Amygdala (tissue), 56 donors: ENCODE measurements at places on chromosomes 5 and 9.
A peak's percentile ranks its signal among the peaks of the same experiment; 100 is the strongest.

GRCh38 chr5:177500685-177501522 lies 3.5 kb upstream of the PDLIM7 start:
- peak; percentile 73 for DNase-seq

GRCh38 chr5:91142386-91142785 lies 240.7 kb downstream of the ARRDC3 start:
- no peak for DNase-seq

DNA sequence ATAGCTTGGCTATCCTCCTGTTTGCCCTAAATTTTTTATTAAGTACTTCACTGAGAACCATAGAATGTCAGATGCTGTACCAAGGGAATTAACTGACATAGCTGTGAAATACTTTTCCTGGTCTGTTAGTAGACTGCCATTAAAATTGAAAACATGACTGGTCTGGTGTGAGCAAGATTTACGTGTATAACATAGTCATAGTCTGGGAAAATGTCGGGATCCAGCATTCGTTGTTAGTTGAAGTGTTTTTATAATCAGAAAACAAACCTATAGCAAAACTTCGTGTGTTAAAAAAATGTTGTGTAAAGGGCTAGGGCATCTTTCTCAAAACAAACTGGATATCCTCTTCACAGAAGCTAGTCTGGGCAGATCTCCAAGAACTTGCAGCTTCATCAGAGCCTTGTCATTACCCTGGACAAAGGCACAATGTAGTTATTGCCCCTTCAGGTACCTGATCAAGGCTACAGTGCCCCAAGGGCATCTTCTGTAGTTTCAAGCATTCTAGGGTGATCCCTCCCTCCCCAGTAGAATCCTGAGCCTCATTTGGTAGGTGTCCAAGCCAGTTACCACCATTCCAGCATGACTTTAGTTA lies 454.2 kb upstream of the SGCD start:
- DNase-seq, result no peak

GRCh38 chr5:160445132-160445531 lies 23.5 kb downstream of the PTTG1 start:
- no peak for DNase-seq

GRCh38 chr9:8674536-8674935 lies 875.0 kb upstream of the DMAC1 start:
- DNase-seq, result no peak

DNA sequence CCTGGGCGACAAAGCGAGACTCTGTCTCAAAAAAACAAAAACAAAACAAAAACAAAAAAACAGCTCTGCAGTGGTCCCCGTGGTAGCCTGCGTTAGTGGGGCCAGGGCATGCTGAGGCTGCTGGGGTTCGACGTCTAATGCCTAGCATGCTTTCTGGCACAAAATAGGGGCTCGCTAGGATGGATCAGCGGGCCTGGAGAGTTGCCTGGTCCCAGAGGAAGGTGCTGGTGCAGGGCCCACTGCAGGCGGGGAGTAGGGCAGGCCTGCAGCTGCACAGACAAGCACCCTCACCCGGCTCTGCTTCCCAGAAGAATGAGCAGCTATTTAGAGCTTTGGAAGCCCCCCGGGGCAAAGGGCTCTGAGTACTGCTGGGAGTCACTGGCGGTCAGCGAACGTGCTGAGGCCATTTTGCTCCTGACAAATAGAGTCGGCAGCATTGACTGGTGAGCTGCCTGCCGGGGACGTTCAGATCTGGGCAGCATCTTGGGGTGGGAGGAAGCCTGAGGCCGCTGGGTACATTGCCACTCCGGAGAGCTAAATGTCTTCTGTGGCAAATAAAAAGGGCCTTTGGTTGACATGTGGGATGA lies 126.7 kb downstream of the OLFM1 start:
- DNase-seq, result no peak

GRCh38 chr9:122228568-122229484 lies at the start of gene LHX6:
Gene LHX6, minus strand, starts transcription at chr9:122228957. Its CDS starts 217 bp downstream, at chr9:122228740.
- DNase-seq, result no peak

DNA sequence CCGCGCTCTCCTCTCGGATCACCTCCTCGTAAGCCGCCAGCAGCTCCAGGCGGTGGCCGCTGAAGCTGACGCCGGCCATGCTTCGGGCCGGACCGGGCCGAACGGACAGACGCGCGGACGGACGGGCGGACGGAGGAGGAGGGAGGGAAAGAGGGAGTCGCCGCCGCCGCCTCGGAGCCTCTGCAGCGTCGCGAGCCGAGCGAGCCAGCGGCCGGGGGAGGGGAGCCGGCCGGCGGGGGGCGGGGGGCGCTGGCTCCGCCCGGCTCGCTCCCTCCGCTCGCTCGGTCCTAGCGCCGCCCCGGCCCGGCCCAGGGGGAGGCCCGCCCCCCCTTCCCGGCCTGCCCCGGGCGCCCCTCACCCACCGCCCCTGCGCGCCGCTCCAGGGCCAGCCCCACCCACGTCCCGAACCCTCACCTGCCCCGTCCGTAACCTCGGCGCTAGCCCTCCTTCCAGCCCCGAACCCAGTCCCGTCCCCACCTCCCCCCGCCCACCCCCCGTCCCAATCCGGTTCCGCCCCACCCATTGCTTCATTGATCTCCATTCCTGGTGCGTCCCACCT lies at the start of gene DBN1:
DBN1 (minus strand) TSS at position 192 of the 559 bp plus-strand sequence; CDS start at position 79, 113 bp downstream.
- DNase-seq, result no peak

- DNase-seq, result no peak
Observed at GRCh38 chr5:68435611-68436010, 220.1 kb downstream of the PIK3R1 start.

DNA sequence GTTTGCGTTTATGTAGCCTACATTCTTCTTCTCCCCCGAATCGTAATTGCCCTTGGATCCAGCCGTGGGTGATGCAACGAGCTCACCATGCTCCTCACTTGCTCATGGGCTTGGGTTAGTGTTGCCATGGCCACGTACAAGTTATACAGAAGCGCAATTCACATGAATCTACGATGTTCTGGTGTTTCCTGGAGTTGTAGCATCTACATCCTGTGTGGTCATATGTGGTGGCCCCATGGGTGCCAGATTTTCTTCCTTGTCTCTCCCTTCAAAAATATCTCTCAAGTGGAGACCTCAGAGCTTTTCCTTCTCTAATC lies 115.3 kb downstream of the TLE4 start:
- no peak for DNase-seq

- no peak for DNase-seq
Observed at GRCh38 chr5:128644863-128645262, 106.8 kb upstream of the FBN2 start.

GRCh38 chr5:121399879-121400278 lies 451.8 kb upstream of the FTMT start:
- DNase-seq, result no peak

DNA sequence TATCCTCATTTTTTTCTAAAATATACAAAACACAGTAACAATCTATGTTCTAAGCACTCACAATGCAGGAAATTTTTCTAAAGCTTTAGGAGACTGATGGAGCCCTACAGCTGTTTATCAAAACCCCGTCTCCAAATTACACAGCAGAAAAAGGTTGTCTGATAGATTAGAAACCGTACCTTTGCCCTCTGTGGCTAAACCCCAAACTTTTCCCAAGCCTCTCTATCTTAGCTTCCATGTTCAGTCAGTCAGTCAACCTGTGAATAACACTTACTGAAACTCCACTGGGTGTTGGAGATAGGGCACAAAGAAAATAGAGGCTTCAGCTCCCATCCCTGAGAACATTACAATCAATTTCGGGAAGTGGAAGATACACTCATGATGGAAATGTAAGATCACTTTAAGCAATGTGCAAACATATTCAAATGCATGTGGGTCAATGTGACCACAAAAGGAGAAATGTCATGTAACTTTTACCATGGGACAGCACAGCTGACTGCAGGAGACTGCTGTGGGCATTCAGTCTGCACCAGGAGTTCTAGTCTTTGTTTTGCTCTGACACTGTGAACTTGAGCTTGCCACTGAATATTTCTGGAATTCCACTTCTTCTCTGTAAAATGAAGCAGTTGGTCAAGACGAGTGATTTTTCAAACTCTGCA lies 279.5 kb upstream of the PIK3R1 start:
- no peak for DNase-seq

GRCh38 chr9:83469722-83470121 lies 68.5 kb downstream of the FRMD3 start:
- no peak for DNase-seq

DNA sequence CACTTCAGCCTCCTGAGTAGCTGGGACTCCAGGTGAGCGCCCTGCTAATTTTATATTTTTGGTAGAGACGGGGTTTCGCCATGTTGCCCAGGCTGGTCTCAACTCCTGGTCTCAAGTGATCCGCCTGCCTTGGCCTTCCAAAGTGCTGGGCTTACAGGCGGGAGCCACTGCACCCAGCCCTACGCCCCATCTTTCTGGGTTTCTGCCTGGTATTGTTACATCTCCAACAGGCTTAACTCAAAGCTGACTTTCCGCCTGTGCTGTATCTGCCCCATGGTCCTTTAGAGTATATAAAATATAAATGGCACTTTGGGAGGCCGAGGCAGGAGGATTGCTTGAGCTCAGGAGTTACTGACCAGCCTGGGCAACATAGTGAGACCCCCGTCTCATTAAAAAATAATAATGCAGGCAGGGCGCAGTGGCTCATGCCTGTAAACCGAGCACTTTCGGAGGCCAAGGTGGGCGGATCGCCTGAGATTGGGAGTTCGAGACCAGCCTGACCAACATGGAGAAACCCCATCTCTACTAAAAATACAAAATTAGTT lies 36.5 kb upstream of the GLDC start:
- DNase-seq, result no peak

DNA sequence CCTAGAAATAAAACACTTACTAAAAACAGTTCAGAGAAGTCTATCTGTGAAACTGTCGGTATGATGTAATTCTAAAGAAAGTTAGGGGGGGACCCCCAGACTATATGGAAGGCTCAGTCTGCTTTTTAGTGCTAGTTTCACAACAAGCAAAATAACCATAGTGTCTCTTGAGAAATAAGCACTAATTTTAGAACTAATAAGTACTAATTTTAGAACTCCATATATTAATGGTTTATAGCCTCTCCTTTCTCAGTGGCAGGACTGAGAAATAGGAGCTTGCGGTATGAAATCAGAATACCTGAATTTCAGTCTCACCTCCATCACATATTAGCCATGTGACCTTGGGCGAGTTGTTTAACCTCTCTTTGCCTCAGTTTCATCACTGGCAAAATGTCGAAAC lies 1.4 kb upstream of the PHF24 start:
- DNase-seq, result no peak

GRCh38 chr5:158285698-158286097 lies 426.8 kb upstream of the CLINT1 start:
- no peak for DNase-seq

GRCh38 chr5:180670586-180671359 lies 21.4 kb upstream of the FLT4 start:
- DNase-seq, result peak; percentile 52

- no peak for DNase-seq
Observed at GRCh38 chr9:2727966-2728613, 10.8 kb downstream of the KCNV2 start.

- DNase-seq, result no peak
Observed at GRCh38 chr5:165143741-165144140, 1638.3 kb downstream of the MAT2B start.

GRCh38 chr5:140262839-140263238 lies 40.1 kb downstream of the PFDN1 start:
- DNase-seq, result no peak

DNA sequence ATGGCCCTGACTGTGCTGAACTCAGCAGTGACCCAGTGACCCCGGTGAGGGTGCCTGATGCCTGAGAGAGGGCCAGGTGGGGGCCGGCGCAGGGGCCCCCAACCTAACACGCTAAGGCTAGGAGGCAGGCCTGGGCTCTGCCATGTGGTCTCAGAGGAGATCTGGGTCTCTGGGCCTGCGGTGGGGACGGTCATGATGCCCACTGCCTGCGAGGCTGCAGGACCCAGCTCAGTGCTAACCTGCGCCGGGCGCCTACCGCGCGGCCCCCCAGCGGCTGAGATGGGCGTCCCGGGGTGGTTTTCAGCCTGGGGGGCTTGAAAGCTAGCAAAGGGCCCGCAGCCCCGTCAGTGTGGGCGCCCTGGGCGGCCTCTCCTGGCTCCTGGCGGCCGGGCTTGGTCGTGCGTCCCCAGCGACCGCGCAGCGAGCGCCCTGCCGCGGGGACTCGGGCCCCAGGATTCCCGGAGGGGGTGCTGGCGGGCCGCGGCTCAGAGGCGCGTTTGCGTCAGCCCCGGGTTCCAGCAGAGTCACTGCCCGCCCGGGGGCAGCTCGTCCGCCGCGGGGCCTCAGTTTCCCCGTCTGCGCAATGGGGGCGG lies 2.5 kb downstream of the EGFL7 start:
- DNase-seq, result no peak

GRCh38 chr9:28378231-28378630 lies 805.0 kb upstream of the C9orf72 start:
- DNase-seq, result no peak

GRCh38 chr9:89418474-89418845 lies 79.5 kb downstream of the SEMA4D start:
- no peak for DNase-seq

DNA sequence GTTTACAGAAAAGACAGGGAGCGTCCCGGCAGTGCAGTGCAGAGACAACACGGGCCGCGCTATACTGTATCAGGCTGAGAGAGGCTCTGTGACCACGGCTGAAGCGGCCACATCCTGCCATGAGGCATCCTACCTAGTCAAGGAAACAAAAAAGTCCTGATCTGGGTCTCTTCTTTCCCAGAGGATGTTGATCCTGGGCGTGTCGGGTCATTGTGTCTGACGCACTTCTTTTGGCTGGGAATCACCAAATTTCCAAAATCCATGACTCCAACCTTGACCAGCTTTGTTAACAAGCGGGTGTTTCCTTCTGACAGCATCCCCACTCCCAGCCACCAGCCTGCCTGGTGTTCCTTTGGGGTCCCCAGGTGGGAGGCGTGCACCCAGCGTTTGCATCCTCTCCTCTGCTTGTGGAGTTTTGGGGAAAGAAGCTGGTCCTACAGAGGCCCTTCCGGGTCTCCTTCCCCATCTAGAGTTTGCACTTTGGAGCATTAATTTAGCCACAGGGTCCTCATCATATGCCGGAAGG lies 91.4 kb upstream of the RAI14 start:
- no peak for DNase-seq

DNA sequence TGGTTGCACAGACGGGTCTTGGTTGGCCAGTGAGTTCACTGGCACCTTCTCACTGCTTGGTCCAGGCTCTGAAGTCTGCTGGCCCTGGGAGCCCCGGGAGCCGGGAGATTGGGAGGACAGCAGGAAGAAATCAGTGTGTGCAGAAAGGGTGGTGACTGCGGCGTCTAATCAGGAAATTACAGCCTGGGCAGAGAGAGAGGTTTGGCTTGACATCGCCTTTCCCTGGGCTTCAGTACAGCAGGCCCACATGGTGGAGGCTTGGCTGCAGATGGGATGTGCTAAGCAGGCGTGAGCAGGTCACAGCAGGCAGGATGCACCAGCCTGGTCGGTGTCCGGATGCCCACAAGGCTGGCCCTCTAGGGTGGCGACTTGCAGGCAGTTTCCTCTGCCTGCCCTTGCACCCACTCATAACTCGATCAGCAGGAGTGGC lies 17.2 kb downstream of the PITX1 start:
- no peak for DNase-seq

DNA sequence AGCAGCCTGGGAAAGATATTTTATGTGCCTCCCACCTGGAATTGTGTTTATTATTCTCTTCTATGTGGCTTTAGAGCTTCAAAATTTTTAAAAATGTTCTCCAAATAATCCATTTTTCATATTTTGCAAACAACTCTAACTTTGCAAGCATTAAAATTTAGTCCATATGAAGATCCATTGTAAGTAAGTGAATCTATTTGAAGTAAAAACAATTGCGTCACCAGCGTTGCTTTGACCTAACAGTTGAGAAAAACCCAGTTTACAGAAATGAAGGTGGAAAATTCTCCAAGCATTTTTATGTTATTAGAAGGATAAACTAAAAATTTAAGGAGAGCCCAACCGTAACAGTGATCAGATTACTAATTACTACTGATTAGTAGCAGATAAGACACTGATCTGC lies 38.9 kb upstream of the TLX3 start:
- no peak for DNase-seq
